ENCODE measurements at places on chromosomes 7 and 10.
A peak's percentile ranks its signal among the peaks of the same experiment; 100 is the strongest.

GRCh38 chr7:43557831-43558495 is 24.9 kb upstream of the STK17A start:
- peaks cover 14% of the 10 kb centered on the region for H3K27me3 ChIP-seq
- no peak overlapping the region for H3K27ac ChIP-seq
- no peak for DNase-seq
- H3K4me1 ChIP-seq, result peaks cover 15% of the 10 kb centered on the region
- H3K4me3 ChIP-seq, result no peak overlapping the region

- H3K27me3 ChIP-seq, result no peaks in the 10 kb centered on the region
- no peak for DNase-seq
- H3K27ac ChIP-seq, result no peak overlapping the region
- H3K4me1 ChIP-seq, result peaks cover 28% of the 10 kb centered on the region
These were observed 9.2 kb downstream of the IL15RA start for GRCh38 chr10:5968037-5968680.

- no peak overlapping the region for H3K4me3 ChIP-seq
- no peaks in the 10 kb centered on the region for H3K4me1 ChIP-seq
- DNase-seq, result no peak
- no peaks in the 10 kb centered on the region for H3K27me3 ChIP-seq
- H3K36me3 ChIP-seq, result no peaks in the 10 kb centered on the region
- no peak overlapping the region for H3K27ac ChIP-seq
These were observed 15.3 kb upstream of the AKR1C1 start for GRCh38 chr10:4947635-4948596.

DNA sequence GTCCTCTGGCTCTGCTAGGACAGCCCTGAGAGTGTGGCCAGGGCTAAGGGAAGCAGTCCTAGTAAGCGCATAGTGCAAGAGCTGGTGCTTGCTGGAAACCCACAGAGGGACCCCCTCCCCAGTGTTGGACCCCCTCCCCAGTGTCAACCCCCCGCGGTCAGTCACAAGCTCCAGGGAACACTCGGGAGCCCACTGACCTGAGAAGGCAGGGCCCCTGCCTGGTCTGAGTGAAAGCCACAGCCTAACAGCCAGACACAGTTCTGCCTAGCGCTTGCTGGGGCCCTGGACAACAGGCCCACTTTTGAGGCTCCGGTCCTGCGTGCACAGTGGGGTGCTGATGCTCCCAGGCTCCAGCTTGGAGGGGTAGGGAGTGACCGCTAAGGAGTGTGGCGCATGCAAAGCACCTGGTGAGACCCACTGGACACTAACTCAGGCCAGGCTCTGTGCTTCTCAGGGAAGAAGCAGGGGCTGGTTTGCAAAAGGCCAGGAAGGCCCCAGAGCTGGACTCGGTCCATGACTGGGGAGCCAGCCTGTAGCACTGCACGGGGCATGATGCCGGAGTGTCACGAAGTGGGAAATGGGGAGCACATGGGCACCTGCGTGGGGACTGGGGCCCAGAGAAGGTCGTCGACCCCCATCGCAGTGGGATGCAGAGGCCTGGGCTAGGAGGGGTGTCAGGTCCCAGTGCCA is 175.8 kb upstream of the PPP2R2D start:
- DNase-seq, result peak; percentile 7
- H3K36me3 ChIP-seq, result no peaks in the 10 kb centered on the region
- no peaks in the 10 kb centered on the region for H3K4me1 ChIP-seq
- no peak overlapping the region for H3K27ac ChIP-seq

DNA sequence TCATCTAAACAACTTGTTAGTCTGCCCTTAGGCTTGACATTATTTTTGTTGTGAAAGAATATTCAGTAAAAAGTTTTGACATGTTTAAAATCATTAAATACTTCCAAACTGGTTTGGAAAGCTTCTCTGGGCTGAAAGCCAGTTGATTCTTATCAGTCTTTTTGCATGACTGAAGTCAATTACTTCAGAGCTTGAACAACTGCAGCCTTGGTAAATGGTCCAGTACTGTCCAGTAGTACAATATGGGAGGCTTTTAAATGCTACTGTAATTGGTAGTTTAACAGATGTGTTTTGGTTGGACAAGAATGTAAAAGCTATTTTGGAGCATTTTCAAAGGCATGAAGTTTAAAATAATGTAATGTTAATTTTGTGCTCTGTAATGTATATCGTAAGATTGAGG is 103.4 kb downstream of the SDK1 start:
- H3K36me3 ChIP-seq, result no peaks in the 10 kb centered on the region
- H3K27ac ChIP-seq, result no peak overlapping the region
- H3K27me3 ChIP-seq, result peaks cover 14% of the 10 kb centered on the region
- H3K4me1 ChIP-seq, result peaks cover 6% of the 10 kb centered on the region
- no peak for DNase-seq
